H4 (cell line): ENCODE measurements at places on chromosomes 2 and 18. TPM values are rescaled to one million over a fixed set of nuclear protein-coding genes. Genes with fewer than 3 reads are reported as not detected.

The AMER3 gene
- not detected in 2 replicates for total RNA-seq

The ARHGAP15 gene
- 0.15 TPM in 1 of 2 replicates, not detected in the other for total RNA-seq

The RESP18 gene
- not detected in 2 replicates for total RNA-seq

The CRYBA2 gene
- not detected in 2 replicates for total RNA-seq

The GCG gene
- total RNA-seq: not detected in 2 replicates

The TMEM178A gene
- total RNA-seq: not detected in 2 replicates

The DYNC2LI1 gene
- 13.5 and 21.5 TPM in 2 replicates for total RNA-seq

The COL6A3 gene
- total RNA-seq: 202 and 204 TPM in 2 replicates

The VAMP5 gene
- 0.77 and 1.8 TPM in 2 replicates for total RNA-seq

The ESCO1 gene
- 13.0 and 14.2 TPM in 2 replicates for total RNA-seq

The CHPF gene
- 53.9 and 85.6 TPM in 2 replicates for total RNA-seq

The FIGN gene
- 2.4 and 2.7 TPM in 2 replicates for total RNA-seq

The ASPRV1 gene
- 0.23 TPM in 1 of 2 replicates, not detected in the other for total RNA-seq

The MYO5B gene
- total RNA-seq: 10.9 and 12.4 TPM in 2 replicates

The MMADHC gene
- total RNA-seq: 258 and 263 TPM in 2 replicates
